Stimulated activated CD4-positive, alpha-beta T cell treated with anti-CD3 and anti-CD28 coated beads, Interleukin-2, amount 100 ng/mL, for 24 hours (primary cell): ENCODE measurements at places on chromosomes 2 and 18.
A peak's percentile ranks its signal among the peaks of the same experiment; 100 is the strongest.

- no peak for DNase-seq
These were observed 93.9 kb downstream of the SH3RF3 start for GRCh38 chr2:109222825-109223471.

DNA sequence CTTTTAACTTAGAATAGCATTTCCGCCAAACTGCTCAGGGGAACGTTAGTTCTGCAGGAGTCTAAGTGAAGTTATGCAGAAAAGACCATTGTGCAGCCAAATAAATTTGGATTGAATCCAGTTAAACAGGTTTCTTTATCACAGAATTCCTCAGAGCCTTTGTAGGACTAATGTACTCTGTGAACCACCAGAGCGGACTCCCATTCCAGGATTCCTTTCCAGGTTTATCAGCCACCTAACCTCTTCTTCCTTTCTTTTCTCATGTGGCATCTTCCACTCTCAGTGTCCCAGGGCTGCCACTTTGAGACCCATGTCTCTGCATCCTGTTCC is 350.4 kb downstream of the TSN start:
- DNase-seq = no peak

- DNase-seq = no peak
These were observed 144.5 kb downstream of the EXOC6B start for GRCh38 chr2:72681016-72681995.

DNA sequence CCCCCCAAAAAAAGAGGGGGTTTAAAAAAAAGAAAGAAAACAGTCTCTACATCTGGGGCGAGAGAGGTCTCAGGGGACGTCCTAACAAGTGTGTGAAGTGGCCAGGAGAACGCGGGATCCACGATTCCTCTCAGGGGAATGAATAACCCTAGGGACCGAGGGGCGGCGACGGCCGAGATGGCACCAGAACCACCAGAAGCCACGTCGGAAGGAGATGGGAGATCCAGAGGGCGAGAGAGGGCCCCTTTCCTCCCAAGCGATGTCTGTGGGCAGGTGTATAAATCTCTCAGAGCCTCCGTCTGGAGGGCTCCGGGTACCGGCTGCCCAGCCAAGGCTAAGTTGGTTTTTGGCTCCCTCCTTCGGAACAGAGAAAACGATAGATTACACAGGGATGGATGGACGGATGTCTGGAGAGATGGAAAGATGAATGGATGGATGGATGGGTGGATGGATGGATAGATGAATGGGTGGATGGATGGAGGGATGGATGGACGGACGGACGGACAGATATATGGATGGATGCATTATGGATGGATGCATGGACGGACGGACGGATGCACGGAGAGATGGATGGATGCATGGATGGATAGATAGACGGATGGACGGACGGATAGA is 1.7 kb downstream of the EPHA4 start:
- DNase-seq = peak; percentile 15

GRCh38 chr2:29182334-29182733 is 67.1 kb downstream of the CLIP4 start:
- DNase-seq = no peak

DNA sequence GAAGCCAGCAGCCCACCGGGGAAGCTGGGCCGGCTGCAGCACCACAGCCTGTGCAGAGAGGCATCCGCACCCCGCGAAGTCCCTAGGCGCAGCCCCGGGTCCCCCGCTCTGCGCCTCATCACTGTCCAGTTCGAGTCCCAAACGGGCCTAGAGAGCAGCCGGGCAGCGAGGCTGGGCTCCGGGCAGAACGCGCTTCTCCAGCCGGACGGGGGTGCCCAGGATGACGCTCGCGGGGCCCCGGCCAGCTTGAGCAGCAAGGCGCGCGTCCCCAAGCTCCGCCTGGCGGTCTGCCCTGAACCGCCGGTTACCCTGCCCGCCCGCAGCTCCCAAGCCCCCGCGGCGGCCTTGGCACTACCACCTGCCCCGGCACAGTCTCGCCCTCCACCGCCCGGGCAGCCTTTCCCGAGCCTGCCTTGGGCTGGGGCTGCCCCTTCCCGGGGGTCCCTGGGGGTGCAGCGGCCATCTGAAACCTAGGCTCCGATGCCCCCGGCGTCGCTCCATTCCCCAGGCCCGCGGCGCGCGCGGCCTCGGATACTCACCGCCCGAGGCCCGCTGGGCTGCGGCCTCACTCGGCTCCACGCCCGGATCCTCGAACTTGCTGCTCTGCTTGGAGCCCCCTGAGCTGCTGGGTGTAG is 591 bp downstream of the SLC16A14 start:
- DNase-seq = peak; percentile 62

DNA sequence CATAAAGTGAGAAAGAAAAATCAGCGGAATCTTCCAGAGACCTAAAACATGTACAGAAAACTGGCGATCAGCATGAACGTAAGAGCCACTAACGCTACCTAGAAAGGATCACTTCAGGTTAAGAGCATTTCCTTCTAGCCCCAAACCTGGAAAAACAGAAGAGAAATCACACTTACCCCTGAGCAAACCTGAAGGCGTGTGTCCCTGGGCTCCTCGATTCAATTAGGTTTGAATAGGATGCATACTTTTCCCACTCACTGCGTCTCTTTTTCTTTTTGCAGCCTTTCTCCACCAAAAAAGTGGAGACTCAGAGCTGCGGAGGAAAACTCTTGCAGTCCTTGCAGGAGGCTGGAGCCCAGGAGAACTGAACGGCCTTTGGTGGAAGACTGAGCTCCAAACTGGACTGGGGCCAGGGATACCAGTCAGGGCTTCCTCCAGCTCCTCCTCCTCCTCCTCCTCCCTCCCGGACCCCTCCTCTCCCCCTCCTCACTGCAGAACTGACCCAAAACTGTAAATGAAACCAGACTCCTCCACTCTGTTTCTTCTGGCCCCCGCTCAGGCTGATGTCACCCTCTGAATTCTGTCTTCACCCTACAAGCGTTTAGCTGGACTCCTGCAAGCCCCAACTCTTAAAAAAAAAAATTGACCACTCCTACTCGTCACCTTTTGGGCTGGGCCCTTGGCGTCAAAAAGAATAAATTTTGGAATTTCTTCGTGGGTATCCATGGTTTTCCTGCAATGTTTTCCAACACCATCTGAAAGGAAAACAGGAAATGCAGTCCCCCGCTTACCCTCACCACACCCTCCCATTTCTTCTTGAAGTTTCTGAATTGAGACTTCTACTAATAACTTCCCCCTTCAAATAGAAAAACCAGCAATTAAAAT is at the start of gene COL6A3:
COL6A3 (minus strand) TSS at position 388 of the 885 bp plus-strand sequence. CDS start 17,347 bp downstream, outside the sequence.
- no peak for DNase-seq

DNA sequence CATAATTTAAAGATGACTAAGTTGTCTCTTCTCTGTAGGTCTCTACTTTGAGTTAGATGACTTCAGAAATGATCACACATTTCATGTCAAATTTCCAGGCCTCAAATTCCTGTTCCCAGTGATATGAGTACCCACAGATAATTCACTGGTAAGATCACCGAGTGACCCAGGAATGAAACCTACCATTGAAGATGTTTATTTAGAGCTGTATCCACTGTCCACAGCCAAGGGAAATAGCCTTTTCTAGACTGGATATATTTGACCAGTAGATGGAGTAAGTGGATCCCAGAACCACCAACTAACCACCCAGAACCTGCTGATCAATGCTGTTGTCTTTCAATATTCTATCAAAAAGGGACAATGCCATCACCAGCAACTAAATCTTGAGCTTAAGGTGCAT is 238.8 kb downstream of the SLC8A1 start:
- DNase-seq = no peak

GRCh38 chr2:148338541-148338940 is 306.0 kb upstream of the EPC2 start:
- DNase-seq = no peak

GRCh38 chr2:230695551-230695950 is 17.1 kb upstream of the CAB39 start:
- no peak for DNase-seq

GRCh38 chr2:119744335-119744939 is 15.3 kb upstream of the PTPN4 start:
- peak; percentile 9 for DNase-seq

DNA sequence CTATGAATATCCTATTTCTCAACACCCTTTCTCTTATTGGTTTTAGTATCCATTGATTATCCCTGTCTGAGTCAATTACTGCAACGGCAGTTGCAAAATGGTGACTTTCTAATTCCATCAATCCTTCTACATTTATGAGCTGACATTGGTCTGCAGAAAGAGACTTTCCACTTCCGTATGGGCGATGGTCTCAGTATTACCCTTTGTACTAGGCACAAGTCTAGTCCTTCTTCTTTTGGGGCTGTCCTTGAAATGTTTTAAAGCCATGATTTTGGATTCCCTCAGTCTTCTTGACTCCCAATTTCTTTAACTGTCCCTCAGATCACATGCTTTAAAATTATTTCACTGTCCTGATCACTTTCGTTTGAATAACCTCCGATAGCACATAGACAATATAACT is 32.7 kb upstream of the SOCS6 start:
- no peak for DNase-seq

DNA sequence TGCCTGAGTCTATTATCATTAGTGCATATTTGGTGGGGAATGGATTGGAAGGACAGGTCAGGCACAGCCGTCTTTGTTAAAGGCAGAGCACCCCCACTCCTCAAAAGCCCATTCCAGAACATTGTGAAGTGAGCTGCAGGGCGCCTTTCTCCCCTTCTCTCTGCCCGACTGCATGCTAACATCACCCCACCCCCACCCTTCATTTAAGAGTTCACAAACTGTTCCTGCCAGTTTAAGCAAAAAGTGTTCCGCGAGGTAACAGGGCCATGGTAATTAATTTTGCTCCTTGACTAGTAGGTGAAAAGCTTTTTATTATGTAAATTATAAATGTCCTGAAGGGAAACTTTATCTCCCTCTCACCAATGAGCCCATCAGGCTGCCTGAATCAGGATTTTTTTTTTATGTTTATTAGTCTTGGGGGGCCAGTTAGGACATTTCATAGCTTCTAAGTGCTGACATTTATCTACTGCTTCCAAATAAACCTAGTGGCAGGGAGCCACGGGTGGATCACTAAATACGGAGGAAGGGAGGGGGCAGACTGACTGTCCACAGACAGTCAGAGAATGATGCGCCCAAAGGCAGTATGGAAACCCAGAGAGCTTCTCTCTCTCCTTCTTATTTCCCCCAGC is 99.4 kb downstream of the FTCDNL1 start:
- DNase-seq = no peak

DNA sequence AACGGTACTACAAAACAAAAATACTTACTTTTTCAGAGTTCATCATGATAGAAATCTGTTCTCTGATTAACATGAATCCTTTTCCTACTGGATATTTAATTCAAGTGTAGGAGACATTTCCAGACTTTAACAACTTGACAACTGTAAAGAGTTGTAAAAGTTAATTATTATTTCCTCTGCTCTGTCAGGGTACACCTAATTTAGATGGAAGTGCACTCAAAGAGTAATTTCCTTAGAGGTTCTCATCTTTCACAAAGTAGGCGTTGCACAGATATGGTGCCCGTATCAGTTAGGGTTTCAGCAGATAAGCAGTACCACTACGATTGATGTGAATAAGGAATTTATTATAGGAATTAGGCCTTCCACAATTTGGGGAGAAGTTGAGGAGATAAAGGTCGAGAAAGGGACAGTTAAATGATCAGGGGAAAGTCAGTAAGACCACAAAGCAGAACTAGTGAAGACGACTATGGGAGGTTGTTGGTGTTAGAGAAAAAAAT is 16.2 kb upstream of the PDE11A start:
- DNase-seq = no peak

DNA sequence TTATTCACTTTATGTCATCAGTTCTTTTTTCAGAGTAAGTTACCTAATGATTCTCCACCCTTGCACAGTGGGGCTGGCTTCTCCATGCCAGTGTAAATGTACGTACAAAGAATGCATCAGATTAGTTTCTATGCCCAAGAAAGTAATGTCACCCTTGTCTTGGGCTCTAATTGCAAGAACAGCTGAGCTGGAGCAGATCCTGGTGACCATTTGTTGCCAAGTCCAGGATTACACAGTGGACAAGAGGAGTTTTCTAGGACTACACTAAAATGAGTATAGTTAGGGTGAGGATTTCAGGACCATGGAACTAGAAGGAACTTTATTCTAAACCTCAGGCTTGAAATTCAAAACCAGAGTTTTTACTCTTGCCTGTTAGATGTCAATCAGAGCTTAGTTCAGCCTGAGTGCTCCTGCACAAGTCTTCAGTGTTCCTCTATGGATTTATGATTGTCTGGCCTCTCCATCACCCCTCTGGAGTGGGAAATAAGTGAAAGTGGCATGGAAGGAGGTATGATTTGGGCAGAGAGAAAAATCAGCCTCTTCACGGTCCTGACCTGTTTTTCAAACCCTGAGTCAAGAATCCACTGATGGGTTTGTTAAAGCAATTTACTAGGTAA is 29.8 kb downstream of the PCBP1 start:
- no peak for DNase-seq

- DNase-seq = no peak
These were observed 2.0 kb downstream of the ZNF521 start for GRCh38 chr18:25349926-25350487.

- no peak for DNase-seq
These were observed 1.1 kb downstream of the NAT8 start for GRCh38 chr2:73640946-73641766.

GRCh38 chr2:239406316-239406995 is 5.6 kb upstream of the HDAC4 start:
- DNase-seq = no peak

DNA sequence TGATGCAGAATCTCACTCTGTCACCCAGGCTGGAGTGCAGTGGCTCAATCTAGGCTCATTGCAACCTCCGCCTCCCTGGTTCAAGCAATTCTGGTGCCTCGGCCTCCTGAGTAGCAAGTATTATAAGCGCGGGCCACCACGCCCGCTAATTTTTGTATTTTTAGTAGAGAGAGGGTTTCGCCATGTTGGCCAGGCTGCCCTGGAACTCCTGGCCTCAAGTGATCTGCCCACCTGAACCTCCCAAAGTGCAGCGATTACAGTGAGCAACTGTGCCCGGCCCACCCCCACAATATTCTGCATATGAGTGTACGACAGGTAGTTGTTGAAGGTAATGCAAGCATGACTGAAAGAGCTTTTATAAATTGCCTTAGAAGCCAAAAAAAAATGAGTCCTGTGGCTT is 1.2 kb downstream of the WDR75 start:
- no peak for DNase-seq

GRCh38 chr2:134681201-134681600 is 37.6 kb downstream of the TMEM163 start:
- no peak for DNase-seq

GRCh38 chr2:51813247-51813646 is 781.3 kb upstream of the NRXN1 start:
- DNase-seq = no peak

GRCh38 chr2:239249048-239249447 is 151.8 kb downstream of the HDAC4 start:
- DNase-seq = no peak

GRCh38 chr2:151634736-151635467 is 99.4 kb downstream of the NEB start:
- no peak for DNase-seq

DNA sequence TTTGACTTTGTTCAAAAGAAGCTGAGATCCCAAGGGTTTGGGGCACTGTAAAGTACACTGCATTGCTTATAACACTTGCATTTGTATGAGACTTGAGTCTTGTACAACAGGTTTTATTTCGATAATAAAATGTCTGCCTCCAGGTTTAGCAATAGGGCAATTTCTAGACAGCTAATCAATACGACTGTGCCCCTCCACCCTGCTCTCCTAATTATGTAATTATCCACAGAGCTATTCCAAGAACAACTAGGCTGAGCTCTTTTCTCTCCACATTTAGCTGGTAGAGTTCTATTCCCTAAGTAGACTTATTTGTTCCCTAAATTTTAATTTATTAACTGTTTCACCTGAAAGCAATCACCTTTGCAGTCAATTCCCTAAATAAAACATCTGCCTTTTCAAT is 52.9 kb upstream of the LINC00305 start:
- DNase-seq = no peak
